ENCODE measurements at places on chromosomes 5 and 9.

- no peak for DNase-seq
Observed at GRCh38 chr5:170885809-170886208, 24.0 kb downstream of the RANBP17 start.

GRCh38 chr9:86713970-86714369 is 233.3 kb downstream of the GAS1 start:
- no peak for DNase-seq

DNA sequence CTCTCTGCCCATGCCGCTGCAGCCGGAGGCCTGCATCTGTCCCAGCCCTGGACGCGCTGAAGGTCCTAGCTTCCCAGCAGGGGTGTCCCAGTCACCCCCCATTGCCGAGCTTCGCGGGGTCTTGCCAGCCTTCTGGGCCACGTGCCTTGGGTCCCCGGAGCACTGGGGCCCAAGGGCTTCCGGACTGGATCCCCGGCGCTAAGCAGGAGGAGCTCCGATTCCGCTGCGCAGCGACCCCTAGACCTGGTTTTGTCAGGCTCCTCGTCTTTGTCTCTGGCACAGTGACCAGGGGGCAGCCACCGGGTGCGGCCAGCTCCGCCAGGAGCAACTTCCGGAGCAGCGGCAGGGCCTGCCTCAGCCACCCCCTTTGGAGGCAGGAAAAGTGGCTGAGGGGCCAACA is 3.3 kb upstream of the IRX1 start:
- DNase-seq, result no peak

DNA sequence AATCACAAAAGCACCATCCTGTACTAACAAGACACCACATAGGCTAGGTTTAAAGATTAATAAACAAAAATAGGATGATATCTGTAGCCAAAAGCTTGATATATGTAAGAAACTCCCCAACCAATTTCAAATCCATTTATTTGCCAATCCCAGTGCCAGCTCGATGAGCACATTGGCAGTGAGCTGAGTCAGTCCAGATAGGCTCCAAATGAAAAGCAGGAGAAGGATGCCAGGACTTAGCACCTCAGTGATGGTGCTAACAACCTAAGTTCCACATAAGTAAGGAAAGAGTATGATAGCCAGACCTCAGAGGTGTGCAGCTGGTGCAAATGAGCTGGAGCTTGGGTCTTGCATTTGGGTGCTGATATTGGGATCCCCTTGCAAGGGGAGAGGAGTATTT is 158.1 kb downstream of the SIL1 start:
- DNase-seq, result no peak

GRCh38 chr9:91348191-91348807 is 13.4 kb downstream of the AUH start:
- no peak for DNase-seq

GRCh38 chr9:69593301-69593700 is 78.9 kb downstream of the APBA1 start:
- DNase-seq, result no peak

DNA sequence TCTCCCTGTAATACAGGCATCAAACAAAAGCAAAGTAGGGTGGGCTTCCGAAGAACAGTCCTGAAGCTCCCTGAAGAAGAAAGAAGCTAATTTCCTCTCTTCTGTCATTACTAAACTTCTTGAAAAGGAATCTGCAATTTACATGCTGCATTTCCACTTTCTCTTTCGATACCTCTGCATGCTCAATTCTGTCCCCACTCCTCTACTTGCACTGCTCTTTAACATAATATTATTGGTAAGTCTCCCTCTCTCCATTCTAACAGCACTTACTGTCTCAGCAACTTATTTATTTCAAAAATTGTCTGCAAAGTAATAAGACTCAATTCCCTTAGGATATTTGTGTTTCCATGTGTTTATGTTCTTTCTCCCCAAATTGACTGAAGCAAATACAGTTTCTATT is 3.9 kb upstream of the PLPP1 start:
- DNase-seq, result no peak

DNA sequence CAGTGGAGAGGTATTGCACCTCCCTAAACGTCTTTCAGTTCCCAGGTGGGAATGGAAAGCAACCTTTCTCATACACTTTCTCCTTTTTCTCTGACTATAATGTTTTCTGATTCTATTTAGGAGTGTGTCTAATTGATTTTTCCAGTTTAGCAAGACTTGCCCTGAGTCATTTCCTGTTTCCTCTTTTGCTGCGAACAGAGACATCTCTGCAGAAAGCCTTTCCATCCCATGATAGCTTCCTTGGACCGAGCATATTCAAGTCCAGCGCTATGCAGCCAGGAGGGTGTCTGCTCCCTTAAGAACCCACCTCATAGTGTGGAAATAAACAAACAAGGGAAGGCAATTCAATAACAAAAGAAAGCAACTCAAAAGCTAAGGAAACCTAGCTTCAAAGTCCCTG is 60.0 kb upstream of the CDH6 start:
- DNase-seq, result no peak

GRCh38 chr5:62309107-62309506 is 3.1 kb downstream of the KIF2A start:
- DNase-seq, result no peak

DNA sequence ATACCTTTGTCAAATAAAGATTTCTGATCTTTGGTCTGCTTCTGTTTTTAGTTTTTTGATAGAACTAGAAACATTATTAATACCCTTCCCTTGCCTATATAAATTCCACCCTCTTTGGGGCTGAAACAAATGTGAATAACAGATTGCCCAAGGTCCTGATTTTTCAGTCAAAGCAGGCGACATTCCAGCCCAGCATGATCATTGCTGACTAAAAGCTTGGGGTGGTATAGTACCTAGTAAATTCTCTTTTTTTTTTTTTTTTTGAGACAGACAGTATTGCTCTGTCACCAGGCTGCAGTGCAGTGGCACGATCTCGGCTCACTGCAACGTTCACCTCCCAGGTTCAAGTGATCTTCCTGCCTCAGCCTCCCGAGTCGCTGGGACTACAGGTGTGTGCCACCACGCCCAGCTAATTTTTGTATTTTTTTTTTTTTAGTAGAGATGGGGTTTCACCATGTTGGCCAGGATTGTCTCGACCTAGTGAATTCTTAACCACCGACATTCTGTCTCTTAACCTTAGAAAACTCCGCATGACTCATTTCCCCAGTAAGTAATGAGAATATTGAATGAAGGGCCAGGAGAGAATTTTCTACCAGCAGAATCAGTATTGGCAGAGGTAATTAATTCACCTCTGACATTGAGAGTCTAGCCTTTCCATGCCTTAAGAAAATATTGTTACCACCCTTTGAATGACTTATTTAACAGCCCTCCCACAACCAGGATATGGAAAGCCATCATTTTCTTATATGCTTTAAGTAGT is 226.4 kb downstream of the GNA14 start:
- no peak for DNase-seq

DNA sequence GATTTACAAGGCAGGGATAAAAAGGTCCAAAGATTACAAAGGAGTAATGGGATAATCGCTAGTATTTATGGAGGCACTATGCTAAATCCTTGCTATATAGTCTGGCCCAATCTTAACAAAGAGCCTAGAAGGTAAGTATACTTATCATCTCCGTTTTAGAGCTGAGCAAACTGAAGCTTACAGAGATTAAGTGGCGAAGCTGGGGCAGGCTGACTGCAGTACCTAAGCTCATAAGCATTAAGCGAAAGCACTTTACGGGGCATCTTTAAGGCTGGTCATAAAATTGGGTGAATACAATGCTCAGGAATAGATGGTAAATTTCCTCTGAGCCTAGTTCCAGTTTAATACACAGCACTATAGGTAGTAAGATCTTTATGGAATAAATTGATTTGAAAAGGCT is 30.0 kb upstream of the ZNF366 start:
- DNase-seq, result no peak

GRCh38 chr5:133449181-133449580 is 163.2 kb downstream of the FSTL4 start:
- DNase-seq, result no peak

DNA sequence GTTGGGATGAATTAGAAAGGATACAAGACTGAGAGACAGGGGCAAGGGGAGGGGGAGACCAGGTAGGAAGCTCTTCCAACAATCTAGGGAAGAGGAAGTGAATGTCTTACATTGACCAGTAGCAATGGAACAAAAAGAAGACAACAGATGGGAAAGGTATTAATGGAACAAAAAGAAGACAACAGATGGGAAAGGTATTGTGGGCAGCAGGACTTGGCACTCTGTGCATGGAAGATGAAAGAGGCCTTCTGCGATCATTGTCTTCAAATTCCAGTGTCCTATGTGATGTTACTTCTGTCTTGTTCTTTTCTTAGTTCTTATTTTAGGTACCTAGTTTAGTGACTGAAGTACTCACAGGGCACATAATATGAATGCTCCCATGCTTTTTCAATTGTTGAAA is 161.8 kb downstream of the PALM2AKAP2 start:
- no peak for DNase-seq

DNA sequence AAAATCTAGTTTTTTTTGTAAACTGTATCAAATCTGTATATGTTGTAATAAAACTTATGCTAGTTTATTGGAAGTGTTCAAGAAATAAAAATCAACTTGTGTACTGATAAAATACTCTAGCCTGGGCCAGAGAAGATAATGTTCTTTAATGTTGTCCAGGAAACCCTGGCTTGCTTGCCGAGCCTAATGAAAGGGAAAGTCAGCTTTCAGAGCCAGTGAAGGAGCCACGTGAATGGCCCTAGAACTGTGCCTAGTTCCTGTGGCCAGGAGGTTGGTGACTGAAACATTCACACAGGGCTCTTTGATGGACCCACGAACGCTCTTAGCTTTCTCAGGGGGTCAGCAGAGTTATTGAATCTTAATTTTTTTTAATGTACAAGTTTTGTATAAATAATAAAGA is 24.3 kb downstream of the HMGCR start:
- DNase-seq, result no peak

DNA sequence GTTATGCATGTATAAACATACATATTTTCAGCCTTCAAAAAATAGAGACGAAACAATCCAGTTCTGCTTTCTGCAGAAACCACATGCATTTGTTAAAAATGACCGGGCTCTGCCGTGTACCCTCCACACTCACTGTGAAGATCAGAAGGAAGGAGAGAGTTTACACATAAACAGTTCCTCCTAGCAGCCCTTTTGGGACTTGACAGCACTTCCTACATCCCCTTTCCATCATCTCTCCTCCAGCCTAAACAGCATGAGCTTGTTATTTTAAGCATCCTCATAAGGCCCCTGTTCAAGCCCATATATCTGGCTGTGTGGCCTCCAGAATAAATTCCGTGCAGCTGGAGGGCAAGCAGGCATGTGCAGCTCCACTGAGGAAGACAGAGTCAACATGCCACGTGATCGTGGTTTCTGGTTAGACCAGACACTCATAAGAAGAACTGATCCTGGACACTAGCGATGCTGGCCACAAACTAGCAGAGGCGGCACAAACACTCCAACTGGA is 42.2 kb downstream of the NIPAL4 start:
- no peak for DNase-seq

- no peak for DNase-seq
Observed at GRCh38 chr5:77015938-77016569, 14.2 kb upstream of the AGGF1 start.

DNA sequence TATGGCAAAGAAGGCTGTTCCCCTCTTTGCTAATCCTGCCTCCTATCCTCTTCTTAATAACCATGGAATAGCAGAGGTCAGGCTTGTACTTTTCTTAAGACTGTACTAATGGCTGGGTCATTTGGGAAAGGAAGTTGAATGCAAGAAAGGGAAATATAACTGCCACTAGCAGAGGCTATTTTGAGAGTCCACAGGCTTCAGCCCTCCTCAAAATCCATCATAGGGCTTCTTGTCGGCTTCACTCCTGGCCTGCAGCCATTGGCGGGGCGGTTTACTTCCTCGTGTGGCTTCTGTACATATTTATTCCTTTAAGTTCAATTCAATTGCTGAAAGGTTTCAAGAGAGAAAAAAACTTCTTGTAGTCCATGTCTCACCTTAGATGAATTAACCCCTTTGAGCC is 2.8 kb upstream of the PARP8 start:
- DNase-seq, result no peak

DNA sequence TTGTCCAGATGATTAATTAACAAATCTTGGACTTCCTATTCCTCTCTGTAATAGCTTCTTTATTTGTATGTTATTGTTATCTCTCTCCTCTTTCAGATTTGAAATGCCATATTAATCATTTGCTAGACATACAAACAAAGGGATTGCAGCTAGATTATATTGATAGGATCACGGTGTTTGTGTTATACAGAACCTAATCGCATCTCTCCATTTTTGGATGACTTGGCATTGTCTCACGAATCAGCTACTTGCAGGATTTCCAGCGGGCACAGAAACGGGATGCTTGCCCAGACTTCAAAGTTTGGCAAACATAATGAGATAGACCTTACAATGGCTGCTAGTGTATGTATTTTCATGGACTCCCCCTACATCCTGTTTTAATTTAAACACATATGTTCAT is 368.1 kb downstream of the TLE4 start:
- DNase-seq, result no peak

DNA sequence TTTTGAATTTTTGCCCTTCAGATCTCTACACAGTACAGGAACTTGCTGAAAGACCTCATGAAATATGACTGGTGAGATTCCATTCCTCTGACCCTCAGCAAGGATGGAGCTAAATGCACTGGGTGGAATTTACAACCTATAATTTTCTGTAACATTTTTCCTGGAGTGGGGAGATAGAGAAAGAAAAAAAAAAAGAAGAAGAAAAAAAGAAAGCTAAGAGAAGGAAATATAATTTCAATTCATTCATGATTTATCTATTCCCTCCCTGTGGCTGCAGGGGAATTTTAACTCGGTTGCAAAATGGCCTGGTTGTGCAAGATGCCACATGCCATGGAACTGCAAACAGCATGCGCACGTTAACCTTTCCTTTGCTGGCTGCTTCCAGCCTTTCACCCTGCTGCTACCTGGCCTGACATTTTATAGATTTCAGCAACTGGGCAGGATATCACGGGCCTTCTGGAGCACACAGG is 155.4 kb downstream of the FSTL4 start:
- no peak for DNase-seq
